ENCODE measurements at places on chromosomes 2 and 18. TPM values are rescaled to one million over a fixed set of nuclear protein-coding genes. Genes with fewer than 3 reads are reported as not detected.

MAP3K19 gene
- not detected for total RNA-seq

DYNC1I2 gene
- total RNA-seq = 138 TPM

DNER gene
- not detected for total RNA-seq

COL4A4 gene
- not detected for total RNA-seq

HOXD4 gene
- total RNA-seq = 13.7 TPM

ATL2 gene
- 45.5 TPM for total RNA-seq

METTL8 gene
- total RNA-seq = 20.2 TPM

TGFBRAP1 gene
- 37.6 TPM for total RNA-seq

TANC1 gene
- total RNA-seq = 99.4 TPM

UGT1A4 gene
- total RNA-seq = not detected

DRC1 gene
- 0.21 TPM for total RNA-seq

CRYGD gene
- total RNA-seq = not detected

ARHGAP28 gene
- 23.4 TPM for total RNA-seq

CPLX4 gene
- total RNA-seq = not detected

MAPK4 gene
- not detected for total RNA-seq

EFR3B gene
- 0.77 TPM for total RNA-seq

SNORC gene
- 4.0 TPM for total RNA-seq

MAB21L4 gene
- total RNA-seq = not detected

NOL4 gene
- not detected for total RNA-seq

KCNJ13 gene
- total RNA-seq = not detected

ACAA2 gene
- 44.9 TPM for total RNA-seq

PCARE gene
- not detected for total RNA-seq

CXCR2 gene
- not detected for total RNA-seq

TLX2 gene
- not detected for total RNA-seq

FKBP1B gene
- 16.8 TPM for total RNA-seq

MC4R gene
- total RNA-seq = not detected

EGR4 gene
- total RNA-seq = not detected

CIDEA gene
- 1.8 TPM for total RNA-seq

KCNS3 gene
- 2.4 TPM for total RNA-seq

SLC38A11 gene
- total RNA-seq = not detected

CD8A gene
- total RNA-seq = not detected

ARHGEF4 gene
- total RNA-seq = not detected

CERKL gene
- not detected for total RNA-seq

STPG4 gene
- 0.53 TPM for total RNA-seq

CD28 gene
- not detected for total RNA-seq

PKP4 gene
- total RNA-seq = 55.1 TPM

MTCL1 gene
- 36.7 TPM for total RNA-seq

TDRD15 gene
- not detected for total RNA-seq

IL36RN gene
- total RNA-seq = not detected

HOXD1 gene
- 10.4 TPM for total RNA-seq

CNTNAP5 gene
- not detected for total RNA-seq

RNU2-63P gene
- not detected for total RNA-seq

MEP1B gene
- total RNA-seq = not detected

VWC2L gene
- not detected for total RNA-seq

AMER3 gene
- not detected for total RNA-seq

NT5DC4 gene
- total RNA-seq = not detected

TBR1 gene
- 0.09 TPM for total RNA-seq

KLHL29 gene
- total RNA-seq = 10.6 TPM
